ENCODE measurements at places on chromosomes 1 and 21.

- DNase-seq: no peak
These were observed 94.8 kb upstream of the KIAA0040 start for GRCh38 chr1:175287377-175287776.

DNA sequence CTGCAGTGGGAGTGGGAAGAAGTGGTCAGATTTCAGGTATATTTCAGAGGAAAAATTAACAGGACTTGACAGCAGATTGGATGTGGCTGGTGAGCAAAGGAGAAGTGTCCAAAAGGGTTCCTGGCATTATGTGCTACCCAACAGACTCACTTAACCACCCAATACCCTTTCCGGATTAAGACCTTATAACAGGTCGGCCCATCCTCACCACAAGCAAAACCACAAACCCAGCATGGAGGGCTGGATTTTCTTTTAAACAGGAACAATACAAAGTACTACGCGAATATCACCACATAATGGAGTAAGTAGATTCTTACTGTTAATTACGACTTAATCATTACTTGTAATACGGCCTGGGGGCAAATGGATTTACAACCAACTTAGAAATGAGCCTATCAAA, 59.2 kb downstream of the WDR64 start:
- no peak for DNase-seq

DNA sequence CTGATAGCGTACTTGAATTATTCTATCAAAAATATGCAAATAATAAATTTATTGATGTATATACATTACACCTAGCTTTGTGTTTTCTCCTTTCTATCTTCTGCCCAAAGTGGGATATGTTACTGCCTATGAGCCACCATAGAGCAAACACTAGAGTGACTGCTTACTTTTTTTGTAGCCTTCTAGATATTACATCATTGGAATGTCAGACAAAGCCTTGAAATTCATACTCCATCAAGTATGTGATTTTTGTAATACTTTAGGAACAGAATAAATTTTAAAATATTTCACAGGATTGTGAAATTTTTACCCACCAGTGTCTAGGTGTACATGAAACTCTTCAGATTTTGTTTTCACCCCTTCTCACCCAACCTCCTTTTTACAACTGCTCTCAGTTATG, 787.6 kb downstream of the USP25 start:
- peak; percentile 59 for DNase-seq

DNA sequence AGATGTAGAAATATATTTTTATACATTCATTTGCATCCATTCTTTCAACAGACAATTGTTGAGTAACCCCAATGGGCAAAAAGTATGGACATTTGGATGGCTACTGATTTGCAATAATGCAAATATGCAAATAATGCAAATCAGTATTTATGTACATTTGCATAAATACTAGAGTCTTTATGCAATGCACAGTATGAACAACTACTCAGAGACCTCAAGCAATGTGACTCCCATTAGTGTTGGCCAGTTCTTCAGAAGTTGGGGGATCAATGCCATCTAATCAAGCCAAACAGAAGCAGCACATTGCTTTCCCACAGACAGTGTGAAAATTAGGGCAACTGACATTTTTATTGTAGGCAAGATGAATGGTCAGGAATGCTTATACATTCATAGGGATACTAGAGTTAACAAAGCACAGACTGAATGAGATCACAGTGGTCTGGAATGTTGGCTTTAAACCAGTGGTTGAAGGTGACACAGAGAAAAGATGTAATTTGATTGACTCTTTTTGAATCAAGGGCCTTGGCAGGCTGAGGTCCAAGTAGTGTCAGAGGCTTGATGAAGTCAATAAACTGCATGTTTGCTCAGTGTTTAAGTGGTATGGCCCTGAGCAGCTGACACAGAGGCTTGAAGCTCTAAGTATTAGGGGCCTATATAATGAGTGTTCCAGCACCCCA, 256.6 kb downstream of the CTH start:
- DNase-seq: peak; percentile 23
